Heart right ventricle (tissue), 16 donors: ENCODE measurements at places on chromosomes 11 and 22. TPM values are rescaled to one million over a fixed set of nuclear protein-coding genes. Genes with fewer than 3 reads are reported as not detected.

C22orf15 gene
- not detected for total RNA-seq

DNA sequence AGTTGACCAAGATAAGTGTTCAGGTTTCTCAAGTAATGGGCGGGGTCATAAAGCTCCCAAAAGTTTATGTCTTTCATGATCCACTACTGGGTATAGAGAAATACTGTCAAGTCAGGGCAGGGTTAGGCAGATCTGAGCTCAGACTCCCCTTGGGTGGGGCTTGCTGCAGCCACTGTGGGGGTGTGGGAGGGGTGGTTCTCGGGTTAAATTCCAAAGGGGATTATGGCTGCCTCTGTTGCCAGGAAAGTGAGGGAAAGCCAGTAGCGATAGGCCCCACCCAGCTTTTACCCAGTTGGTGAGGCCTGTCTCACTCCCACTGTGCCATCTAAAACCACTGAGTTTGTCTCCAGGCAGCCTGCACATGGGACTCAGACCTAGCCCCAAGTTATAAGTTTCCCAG is 37.8 kb downstream of the DLG2 start:
- no peak for DNase-seq

GRCh38 chr22:23743303-23743705 is 7.6 kb downstream of the ZNF70 start:
- DNase-seq = no peak

IGSF9B gene
- total RNA-seq = 53.6 TPM

MAPK11 gene
- 10.6 TPM for total RNA-seq

FOLR2 gene
- 7.5 TPM for total RNA-seq

CARD16 gene
- total RNA-seq = 5.7 TPM

TOP3B gene
- 8.4 TPM for total RNA-seq

- DNase-seq = no peak
These were observed 30.4 kb downstream of the DSCAML1 start for GRCh38 chr11:117766576-117766975.

GRCh38 chr11:84264066-84264465 is 977.9 kb upstream of the CCDC90B start:
- no peak for DNase-seq

GRCh38 chr11:76186776-76187279 is 19.5 kb downstream of the WNT11 start:
- no peak for DNase-seq

- DNase-seq = no peak
These were observed 9.3 kb upstream of the TPP1 start for GRCh38 chr11:6628526-6628925.

PYGM gene
- total RNA-seq = 106 TPM

DNA sequence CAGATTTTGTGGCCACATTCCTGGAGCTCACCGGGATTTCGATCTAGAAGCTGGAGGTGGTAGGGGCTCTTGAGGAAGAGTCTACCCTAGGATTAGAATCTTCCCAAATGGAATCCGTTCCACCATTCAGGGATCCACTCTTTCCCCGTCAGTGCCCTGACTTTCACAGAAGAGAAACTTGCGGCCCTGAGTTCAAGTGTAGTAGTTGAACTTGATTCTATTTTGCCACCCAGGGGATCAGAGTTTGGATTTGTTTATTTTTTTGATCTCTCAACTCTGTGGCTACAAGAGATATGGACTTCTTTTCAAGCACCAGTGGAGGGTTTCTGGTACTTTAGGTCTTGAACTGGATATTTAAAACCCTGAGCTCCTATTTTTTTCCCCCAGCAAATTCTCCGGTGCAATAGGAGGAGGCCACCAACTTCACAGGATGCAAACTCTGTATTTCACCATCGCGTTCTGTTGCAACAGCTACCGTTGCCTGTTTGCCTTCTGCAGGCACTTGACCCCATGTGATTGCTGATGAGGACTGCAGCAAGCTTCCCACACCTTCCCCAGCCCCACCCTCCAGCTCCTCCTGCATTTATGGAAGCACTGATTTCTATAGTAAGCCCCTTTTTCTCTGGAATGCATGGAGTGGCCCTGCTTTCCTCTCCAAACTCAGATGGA is 14.8 kb upstream of the MRGPRF start:
- DNase-seq = no peak

DNA sequence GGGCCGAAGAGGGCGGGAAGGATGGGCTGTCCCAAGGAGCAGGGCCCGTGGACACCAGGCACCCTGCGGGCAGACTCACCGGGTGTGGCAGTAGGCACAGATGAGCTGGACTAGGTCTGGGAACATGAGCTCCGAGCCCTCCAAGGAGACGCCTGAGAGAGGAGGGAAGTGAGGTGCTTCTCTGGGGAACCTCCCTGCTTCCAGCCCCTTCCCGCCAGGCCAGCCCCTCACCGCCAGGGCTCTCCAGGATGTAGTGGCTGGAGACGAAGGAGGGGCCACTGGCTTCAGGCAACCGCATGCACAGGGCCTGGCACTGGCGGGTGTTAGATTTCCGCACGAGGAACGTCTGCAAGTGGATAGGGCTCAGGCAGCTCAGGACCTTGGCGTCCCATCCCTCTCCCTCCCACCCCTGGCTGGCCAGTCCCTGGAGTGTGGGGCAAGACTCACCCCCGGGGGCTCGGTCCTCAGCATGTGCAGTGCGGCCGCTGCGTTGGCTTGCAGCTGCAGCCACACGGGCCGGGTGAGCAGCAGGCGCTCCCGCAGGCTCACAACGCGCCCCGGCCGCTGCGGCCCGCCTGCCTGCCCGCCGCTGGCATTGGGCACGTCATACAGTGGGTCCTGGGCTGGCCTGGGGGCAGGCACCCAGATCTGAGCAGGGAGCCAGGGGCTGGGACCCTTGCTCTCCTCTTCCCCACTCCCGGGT is 552 bp downstream of the RIN1 start:
- no peak for DNase-seq
